Frontal cortex (tissue), 4 donors: ENCODE measurements at places on chromosomes 5 and 9.

- DNase-seq = no peak
Observed at GRCh38 chr9:126624912-126625311, 11.2 kb downstream of the LMX1B start.

DNA sequence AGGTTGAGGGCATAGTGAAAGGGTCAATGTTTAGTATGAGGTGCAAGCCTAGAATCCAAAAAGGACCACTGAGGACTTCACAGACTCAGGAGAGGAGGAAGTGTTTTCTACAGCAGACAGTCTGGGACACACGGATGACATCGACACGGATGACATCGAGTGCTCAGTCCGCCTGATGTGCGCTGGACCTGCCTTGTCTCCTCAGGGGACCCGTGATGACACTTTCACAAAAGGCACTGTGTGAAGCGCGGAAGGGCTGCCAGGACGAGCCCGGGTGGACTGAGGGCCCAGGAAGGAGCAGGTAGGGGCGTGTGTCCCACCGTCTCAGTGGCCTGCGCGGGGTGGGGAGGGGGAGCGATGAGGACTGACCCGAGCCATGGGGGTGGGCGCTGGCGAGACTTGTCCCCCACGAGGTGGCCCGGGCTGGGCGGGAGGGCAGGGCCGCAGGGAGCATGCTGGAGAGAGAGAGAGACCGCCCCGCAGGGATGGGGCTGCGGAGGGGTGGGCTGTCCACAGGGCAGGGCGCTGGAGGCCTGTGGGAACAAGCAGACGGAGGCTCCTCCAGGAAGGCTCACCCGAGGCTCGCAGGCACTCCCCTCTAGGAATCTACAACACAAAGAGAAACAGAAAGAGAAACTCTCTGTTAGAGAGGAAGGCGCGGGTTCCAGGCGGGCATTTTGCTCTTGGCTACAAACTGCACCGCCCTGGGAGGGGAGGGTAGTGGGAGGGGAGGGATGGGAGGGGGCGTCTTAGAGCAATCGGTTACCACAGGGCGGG, 54.9 kb downstream of the USP20 start:
- DNase-seq = no peak

DNA sequence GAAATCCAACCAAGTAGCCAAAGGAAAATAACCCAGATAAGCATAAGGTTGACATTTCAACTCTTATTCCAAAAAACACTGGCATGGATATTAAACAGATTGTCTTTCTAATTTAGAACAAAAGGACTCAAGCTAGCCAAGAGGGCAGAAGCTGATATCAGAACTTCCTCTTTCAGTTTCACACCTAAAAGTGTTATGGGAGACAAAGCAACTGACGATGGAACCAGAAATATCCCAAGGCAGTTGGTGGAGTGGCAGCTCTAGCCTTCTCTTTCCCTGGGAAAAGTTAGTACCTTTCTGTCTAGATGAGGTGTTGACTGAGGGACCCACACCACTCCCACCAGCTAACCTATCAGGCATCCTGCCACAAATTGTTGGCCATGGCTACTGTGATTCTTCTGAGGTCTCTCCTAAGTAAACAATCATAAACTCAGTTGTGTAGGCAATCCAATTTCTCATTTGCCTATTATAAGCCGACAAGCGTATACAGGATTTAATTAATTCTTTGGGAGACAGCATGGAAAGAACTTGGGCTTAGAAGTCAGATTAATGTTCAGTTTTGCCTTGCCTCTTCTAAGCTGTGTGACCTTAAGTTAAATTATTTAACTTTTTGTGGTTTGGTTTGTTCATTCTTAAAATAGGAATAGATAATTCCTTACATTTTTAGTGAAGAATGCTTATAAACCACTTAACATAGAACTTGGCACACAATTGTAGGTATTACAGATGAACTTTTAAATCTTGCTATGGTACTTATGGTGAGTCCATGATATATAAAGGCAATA, 110.9 kb upstream of the ADAMTSL1 start:
- no peak for DNase-seq

DNA sequence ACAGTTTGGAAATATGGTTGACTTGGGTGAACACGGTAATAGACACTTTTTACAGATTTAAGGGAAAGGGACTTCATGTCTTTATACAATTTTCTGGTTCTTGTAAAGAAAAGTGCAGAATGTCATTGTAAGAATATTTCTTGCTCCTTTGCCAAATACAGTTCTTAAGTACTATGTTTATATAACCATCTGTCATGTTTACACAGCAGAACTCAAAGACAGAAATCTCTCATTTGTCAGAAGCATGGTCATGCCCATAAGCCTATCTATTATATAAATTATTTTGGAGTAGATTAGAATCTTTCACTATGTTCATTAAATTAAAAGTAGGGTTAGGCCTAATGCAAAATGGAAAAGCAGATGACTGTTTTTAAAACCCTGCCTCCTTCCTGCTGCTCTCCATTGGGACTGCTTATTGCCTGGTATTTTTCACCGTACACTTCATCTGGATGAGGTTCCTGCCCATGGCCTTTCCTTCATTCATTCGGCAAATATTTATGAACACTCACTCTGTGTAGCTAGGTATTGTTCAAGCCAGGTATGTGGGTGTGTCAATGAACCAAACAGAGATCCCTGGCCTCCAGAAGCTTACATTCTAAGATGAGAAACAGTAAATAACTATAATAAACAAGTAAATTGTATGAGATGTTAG, 558.1 kb downstream of the NR2F1-AS1 start:
- no peak for DNase-seq

DNA sequence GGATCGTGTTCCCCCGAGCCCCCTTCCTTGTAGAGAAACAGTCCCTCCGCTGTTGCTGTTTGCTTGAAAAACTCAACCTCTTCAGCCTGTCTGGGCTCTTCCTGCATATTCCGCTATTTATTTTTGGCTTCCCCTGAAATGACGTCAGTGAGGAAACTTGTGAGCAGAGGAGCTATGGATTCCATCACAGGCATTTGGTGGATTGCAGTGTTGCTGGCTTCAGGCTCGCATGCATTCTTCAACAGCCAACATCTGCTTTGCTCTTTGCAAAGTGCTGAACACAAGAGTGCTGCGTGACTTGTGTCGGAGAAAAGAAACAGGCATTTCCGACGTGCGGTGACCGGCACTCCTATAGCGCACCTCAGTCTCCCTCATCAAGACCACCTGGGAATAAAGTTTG, 232.7 kb downstream of the RFK start:
- no peak for DNase-seq

GRCh38 chr9:127362829-127363228, 34.1 kb upstream of the SLC2A8 start:
- DNase-seq = no peak

DNA sequence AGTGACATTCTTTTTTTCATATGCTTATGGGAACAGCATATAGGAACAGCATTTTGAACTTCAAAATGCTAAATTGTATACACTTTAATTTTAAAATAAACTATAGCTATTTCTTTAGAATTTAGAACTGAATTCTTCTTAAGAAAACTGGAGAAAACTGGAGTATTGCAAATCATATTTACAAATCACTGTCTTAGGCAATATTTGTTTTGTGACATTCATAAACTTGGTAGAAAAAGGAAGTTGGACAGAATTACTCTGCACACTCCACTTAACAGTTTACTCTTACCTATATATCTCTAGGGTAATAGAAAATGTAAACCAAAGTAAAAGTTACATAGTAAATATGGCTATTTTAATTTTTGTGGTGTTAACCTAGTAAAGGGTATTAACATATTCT, 3.1 kb downstream of the DMRTA1 start:
- no peak for DNase-seq

- no peak for DNase-seq
Observed at GRCh38 chr5:5332287-5332686, 90.2 kb upstream of the ICE1 start.

- peak; percentile 79 for DNase-seq
Observed at GRCh38 chr9:124011460-124012301, at the start of gene LHX2. Gene LHX2, plus strand, starts transcription at chr9:124011768. Its CDS starts 581 bp downstream, at chr9:124012349.

GRCh38 chr5:137737349-137738131, 1.7 kb upstream of the KLHL3 start:
- DNase-seq = no peak

- DNase-seq = peak; percentile 85
Observed at GRCh38 chr9:98790842-98791607, 5.3 kb downstream of the ANKS6 start.

- DNase-seq = no peak
Observed at GRCh38 chr9:131227959-131228460, 48.3 kb downstream of the FAM78A start.
